ENCODE measurements at places on chromosomes 16 and 17. TPM values are rescaled to one million over a fixed set of nuclear protein-coding genes. Genes with fewer than 3 reads are reported as not detected.

The CCDC102A gene
- total RNA-seq, result 10.5 TPM

GRCh38 chr17:61750656-61751055 is 112.7 kb downstream of the BRIP1 start:
- DNase-seq, result no peak

DNA sequence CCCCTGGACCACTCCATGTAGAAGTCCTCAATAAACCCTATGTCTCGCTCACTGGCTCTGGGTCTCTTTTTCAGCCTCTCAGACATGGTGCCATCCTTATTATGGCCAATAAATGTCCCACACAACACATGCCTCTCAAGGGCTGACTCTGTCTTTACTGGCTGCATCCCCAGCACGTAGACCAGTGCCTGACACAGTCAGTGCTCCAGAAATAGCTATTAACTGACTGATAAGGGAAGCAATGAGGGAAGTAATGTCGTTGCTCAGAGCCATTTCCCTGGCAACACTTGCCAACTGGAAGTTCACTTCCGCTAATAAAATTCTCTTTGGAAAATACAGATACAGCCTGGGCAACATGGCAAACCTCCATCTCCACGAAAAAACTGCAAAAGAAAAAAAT is 19.1 kb upstream of the APOH start:
- no peak for DNase-seq

- no peak for DNase-seq
Measured at GRCh38 chr17:36493956-36494355, 7.5 kb downstream of the ZNHIT3 start.

DNA sequence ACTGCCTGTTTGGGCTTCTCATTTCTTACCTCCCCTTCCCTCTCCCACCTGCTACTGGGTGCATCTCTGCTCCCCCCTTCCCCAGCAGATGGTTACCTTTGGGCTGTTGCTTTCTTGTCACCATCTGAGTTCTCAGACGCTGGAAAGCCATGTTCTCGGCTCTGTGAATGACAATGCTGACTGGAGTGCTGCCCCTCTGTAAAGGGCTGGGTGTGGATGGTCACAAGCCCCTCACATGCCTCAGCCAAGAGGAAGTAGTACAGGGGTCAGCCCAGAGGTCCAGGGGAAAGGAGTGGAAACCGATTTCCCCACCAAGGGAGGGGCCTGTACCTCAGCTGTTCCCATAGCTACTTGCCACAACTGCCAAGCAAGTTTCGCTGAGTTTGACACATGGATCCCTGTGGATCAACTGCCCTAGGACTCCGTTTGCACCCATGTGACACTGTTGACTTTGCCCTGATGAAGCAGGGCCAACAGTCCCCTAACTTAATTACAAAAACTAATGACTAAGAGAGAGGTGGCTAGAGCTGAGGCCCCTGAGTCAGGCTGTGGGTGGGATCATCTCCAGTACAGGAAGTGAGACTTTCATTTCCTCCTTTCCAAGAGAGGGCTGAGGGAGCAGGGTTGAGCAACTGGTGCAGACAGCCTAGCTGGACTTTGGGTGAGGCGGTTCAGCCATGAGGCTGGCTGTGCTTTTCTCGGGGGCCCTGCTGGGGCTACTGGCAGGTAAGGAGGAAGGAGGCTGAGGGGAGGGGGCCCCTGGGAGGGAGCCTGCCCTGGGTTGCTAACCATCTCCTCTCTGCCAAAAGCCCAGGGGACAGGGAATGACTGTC is at the start of gene CD68:
Gene CD68, plus strand, starts transcription at position 638 of the 833 bp plus-strand sequence. Its CDS starts 40 bp downstream, at position 678.
- peak; percentile 74 for DNase-seq

GRCh38 chr16:57303021-57303909 is 18.8 kb upstream of the PLLP start:
- DNase-seq, result no peak

- DNase-seq, result no peak
Measured at GRCh38 chr17:58254803-58255202, 16.4 kb downstream of the LPO start.

DNA sequence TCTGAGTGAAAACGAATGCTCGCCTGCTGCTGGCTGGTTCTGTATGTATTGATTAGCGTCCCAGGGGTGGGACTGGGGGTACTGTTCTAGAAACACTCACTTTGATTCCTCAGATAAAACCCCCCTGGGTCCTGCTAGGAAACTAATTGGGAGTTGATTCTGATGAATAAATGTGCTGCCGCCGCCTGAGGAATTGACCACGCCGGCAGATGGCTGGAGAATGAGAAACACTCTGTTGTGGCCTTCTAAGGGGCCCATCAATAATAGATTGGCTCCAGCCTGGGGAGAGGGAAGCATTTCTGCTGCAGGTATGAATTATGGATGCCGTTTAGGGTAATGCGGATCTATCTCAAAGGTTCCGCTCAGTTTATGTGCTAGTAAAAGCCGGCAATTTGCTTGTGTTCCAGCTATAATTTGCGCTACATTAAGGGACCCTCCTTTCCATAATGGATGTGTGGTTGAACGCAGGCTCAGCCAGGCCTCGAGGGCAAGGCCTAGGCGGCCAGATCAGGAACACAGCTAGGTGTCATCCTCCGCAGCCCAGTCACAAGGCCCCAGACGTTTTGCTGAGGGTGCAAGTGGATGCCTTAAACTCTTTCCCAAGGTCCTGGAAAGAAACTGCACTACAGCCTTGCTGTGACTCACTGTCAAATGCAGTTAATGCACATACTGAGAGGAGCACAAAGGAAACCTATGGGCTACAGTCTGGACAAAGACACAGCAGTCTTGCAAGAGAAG is 132.2 kb upstream of the HS3ST2 start:
- DNase-seq, result no peak

GRCh38 chr17:50533720-50534148 is 1.2 kb downstream of the EPN3 start:
- DNase-seq, result peak; percentile 89

DNA sequence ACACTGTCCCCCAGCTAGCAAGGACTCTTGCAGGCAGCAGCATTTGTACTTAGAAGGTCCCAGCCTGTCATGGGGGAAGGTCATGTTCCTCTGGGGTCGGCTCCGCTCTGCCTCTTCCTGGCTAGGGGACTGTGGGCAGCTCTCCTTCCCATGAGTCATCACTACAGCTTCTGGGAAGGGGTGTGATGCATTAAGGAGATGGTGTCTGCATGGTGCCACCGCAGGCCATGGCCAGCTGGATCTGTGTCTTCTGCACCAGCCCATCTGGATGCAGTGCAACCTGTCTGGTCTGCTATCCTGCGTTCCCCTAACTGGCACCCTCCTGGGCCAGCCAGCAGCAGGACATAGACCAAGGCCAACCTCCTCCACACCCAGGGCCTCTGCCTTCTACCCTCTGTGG is 6.3 kb downstream of the STARD3 start:
- no peak for DNase-seq

Data from Right ventricle myocardium superior (tissue), 1 donor.